Mesenchymal stem cell (in vitro differentiated cells and primary cell): ENCODE measurements at places on chromosomes 6 and 20.
A peak's percentile ranks its signal among the peaks of the same experiment; 100 is the strongest.

DNA sequence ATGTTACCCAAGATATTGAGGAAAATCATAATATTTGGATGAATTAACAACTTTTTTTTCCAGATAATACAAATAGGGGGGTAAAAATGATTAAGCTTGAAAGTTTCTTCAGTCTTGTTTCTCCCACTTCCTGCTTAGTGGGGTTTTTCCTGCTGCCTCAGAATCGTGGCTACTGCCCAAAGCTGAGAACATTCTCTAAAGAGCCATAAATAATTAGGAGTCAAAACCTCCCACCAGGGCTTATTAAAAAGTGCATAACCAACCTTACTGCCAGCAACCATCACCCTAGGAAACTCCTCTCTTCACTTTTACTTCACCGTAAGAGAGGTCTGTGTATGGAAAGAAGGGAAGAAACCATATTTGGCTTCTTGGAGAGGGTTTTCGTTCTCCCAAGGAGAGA, 9.0 kb upstream of the LCA5 start:
- DNase-seq: peak; percentile 63

GRCh38 chr6:136403110-136403980, 113.7 kb upstream of the BCLAF1 start:
- DNase-seq: peak; percentile 91

DNA sequence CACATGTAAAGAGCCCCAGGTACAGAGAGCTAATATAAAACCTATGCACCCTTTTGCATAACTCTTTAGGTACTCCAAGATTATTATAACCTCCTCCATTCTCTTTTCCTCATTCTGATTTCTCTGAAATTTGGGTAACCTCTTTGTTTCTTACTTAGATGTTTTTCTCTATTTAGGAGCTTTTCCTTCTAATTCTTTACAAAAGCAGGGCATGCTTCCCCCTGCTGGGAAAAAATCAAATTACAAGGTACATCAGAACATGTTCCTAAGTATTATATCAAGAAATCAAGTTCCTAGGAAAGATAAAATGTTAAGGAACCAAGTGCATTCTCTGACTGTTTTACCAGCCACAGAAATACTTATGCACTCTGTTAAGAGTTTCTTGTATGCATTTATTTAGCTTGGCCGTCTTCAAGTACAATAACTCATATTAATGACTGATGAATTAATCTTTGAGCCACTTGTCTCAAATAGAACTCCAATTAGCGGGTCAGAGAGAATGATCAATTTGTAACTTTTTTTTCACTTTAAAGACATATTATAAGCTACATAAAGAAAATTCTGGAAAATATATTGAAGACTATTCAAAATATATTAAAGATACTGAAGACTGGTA, 2.1 kb downstream of the KHDRBS2 start:
- peak; percentile 43 for DNase-seq

DNA sequence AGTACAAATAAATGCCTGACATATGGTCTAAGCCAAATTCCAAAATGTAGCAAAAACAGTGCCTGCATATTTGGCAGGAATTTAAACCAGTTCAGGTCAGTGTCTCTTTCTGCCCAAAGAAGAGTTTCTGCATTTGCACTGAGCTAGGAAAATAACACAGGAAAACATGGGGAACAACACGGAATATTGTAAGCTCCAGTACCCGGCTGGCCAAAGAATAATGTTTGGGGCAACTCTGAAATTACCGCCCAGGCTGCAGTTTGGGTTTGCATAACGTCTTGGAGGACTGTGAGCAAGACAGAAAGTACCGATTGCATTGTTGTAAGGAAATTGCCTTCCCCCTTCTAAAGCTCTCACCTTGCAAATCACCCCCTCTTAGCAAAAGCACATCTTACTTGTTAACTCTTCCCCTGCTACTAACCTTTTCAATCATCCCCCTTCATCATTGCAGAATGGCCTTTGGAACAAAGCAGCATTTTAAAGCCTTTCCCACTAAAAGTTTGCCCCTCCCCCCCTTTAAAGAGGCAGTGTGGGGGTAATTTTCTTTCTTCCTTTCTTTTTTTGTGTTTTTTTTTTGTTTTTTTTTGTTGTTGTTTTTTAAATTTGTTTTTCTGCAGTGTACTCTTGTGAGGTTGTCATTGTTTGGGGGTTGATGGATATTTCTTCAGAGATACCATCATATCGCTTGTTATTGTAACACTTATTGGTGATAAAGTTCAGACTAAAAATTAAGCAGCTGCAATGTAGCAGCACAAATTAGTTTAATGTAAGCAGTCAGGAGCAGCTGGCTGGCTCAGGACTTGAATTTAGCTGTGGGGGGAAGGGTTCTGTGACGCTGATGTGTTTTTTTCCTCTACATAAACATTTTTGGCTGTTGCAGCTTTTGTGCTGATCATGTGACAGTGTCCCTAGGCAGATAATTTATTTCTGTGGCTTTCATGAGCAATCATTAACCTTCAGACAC, 100.0 kb upstream of the CITED2 start:
- DNase-seq: peak; percentile 84

DNA sequence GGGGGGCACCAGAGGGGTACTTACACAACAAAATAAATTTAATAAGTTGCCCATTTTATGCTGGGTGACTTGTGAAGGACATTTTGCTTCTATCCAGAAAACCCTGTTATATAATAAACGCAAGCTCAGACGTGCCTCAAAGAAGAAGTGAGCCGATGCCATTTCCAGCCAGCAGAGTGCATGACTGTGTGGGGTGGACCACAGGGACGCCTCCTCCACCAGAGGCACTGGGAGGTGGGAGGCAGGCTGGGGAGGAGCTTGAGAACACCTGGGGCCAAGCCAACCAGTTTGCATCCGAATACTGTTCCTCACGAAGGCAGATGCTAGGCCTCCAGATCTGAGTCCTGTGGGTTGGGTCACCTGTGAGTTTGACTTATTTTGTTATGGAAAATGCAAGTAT, 363.8 kb downstream of the RNGTT start:
- DNase-seq: no peak

DNA sequence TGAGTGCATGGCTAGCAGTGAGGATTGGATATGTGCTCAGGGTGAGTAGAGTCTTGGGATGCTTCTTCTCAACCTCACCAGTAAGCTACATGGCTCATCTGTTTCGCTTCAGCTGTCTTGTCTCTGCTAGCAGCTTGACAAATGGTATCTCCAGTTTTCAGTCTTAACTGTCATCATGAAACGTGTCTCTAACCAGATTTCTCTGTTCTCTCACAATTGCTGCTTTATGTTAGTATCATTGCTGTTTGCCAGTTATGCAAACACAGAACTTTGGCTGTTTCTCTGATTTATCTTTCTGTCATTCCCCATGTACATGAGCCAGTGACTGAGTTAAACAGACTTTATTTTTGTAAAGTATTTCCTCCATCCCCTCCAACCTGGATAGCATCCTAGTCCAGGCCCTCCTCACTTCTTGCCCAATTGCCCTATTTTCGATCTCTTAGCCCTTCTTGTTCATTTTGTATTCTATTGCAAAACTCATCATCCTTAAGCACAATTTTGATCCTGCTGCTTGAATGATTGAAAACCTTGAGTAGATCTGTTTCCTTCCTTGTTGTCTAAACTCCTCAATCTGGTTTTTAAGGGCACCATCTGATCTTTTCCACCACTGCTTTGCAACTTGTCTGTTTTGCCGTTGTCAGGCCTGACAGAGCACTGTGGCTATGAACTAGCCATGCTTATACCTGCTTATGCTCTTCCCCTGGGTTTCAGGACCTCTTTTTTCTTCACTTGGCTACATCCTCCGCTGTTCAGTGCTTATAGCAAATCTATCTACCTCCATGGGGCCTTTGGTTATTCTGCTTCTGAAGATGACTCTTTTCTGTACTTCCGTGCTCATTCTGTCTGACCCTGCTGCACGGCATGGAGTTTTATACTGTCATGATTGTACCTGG, 37.7 kb upstream of the ADIG start:
- no peak for DNase-seq

DNA sequence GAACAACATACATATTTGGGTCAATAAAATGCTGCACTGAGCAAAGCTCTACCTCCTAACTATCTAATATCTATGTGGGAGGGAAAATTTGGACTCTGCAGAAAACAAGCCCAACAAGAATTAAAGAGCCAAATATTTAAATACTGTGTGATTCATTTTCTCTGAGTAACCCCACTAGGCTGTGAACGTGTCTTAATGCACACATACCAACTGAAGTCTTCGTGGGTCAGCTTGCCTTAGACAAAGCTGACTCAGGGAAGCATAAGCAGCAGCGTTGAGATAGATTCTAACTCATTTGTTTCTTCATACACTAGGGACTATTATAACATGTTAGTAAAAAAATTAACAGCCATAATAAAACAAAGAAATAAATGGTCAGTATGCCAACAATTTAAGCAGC, 114.3 kb downstream of the GJA1 start:
- DNase-seq: peak; percentile 58

DNA sequence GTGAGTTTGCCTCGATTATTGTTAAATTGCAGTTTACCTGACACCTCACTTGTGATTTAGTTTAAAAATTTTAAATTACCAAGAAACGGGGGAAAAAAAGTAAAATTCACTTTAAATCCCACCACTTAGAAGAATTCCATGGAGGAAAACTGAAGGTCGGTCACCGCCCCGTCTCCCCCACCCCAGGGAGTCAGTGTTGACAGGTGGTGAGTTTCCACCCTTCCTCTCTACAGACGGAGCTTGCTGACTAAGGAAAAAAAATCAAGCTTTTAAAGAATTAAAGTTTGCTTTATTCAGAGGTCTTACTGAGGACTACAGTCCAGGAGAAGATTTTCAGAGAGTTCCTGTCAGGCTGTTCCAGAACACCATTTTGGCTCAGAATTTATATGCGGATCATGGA, 42.3 kb downstream of the SLC22A1 start:
- no peak for DNase-seq

GRCh38 chr6:142276256-142276655, 25.6 kb upstream of the ADGRG6 start:
- peak; percentile 45 for DNase-seq
